ENCODE measurements at places on chromosomes 3 and 15. TPM values are rescaled to one million over a fixed set of nuclear protein-coding genes. Genes with fewer than 3 reads are reported as not detected.

GRCh38 chr3:138913766-138914165 lies 33.2 kb downstream of the FOXL2 start:
- DNase-seq = no peak

The KY gene
- total RNA-seq = not detected

- no peak for DNase-seq
These were observed 5.3 kb upstream of the CTDSPL start for GRCh38 chr3:37856381-37856780.

- DNase-seq = no peak
These were observed 8.4 kb downstream of the GATA2 start for GRCh38 chr3:128484404-128485281.
